ENCODE measurements at places on chromosomes 7 and 10.

- no peak for DNase-seq
Measured at GRCh38 chr7:42274053-42274452, 37.0 kb upstream of the GLI3 start.

GRCh38 chr10:127887541-127888415 lies 5.0 kb downstream of the CLRN3 start:
- DNase-seq = no peak

DNA sequence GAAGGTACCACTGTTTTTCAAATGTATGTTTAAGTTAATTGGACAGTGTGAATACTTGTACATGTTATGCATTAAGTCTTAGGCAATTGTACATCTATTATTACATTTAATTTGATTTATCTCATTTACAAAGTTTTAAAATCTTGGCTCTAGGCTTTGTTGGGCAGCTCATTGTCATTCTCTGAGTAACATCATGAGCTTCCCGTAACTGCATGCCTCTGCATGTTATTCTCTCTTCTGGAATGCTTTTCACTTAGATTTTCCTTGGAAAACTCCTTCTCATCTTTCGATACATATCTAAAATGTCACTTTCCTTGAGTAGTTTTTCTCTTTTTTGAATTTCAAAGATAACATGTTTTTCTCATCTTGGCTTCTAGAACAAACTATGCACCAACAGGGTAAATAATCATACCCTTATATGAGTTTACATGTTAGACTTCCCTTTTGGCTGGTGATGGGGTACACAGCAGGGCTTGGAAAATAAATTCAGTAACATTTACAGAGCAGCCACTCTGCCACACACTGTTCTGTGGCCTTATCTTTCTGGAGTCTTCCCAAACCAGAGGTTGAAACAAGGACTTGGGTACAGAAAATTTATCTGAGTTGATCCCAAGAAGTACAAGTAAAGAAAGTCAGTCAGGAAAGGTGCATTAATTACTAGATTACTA lies 42.2 kb upstream of the A1CF start:
- no peak for DNase-seq

DNA sequence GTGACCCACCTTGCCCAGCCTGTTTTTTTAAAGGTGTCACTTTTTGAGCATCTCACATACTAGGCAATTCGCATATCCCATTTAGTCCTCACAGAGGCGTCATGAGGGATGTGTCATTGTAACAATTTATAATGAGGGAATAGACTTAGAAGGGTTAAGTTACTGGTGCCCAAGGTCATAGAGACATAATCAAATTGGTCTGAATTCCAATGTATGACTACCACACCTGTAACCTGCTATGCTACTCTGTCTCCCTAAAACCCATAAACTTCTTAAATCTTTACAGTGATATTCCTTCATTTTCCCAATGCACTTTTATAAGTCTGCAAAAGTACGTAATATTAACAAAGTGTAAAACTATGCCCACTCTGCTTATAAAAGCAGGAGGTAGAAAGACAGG lies 7.1 kb downstream of the ZMYND11 start:
- no peak for DNase-seq

DNA sequence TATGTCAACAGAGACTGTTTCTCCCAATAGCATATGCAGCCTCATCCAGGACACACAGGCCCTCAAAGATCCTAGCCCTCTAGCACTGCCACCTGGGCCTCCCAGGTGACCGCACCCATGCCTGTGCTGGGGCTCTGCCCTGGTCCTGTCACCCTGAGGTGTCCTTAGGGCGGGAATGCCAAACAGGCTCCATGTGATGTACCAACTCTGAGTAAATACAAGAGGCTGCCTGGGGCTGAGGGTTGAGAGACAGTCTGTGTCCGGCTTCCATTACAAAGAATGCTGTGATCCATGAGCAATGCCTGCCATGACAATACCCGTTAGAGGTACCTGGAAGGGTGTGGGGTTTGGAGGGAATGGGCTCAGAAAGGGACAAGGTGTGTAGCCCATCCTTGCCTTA lies 83.0 kb upstream of the KAT6B start:
- DNase-seq = no peak

DNA sequence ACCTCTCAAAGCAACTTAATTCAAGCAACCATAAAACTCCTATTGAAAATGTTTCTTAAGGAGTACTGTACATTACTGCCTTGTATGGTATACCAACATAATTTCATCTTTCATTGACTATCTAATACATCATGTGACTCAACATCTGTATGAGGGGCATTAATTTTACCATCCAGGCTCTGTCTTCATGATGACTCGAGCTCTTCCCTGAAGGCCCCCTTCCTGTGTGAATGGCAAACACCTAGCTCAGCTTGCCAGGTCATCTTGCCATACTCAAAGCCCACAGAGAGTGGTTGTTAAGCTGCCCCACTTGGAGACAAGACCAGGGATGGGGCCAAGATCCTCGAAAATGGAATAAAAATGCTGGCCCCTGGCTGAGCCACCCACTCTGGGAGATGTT lies 82.4 kb downstream of the SGMS1 start:
- DNase-seq = no peak

DNA sequence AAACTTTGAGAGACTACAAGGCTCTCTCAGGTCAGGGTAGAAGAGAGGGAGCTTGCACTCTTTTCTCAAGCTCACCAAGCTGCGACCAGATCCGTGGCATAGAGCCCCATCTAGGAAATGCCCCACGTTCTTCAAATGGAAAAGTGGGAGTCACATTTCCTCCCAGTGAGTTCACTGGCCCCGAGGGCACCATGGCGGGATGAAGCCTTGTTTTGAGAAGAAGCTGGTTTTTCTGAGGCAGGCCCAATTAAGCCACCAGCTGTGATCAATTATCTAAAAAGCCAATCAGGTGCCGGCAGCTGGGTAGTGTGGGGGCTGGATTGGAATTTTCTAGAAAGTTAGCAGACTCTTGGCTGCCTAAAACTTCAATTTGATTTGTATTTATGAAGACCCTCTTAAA lies 101.4 kb downstream of the ZNF365 start:
- no peak for DNase-seq
